ENCODE measurements at places on chromosomes 7 and 10. TPM values are rescaled to one million over a fixed set of nuclear protein-coding genes. Genes with fewer than 3 reads are reported as not detected.

The EIF5AL1 gene
- polyA plus RNA-seq: 2.4 TPM

DNA sequence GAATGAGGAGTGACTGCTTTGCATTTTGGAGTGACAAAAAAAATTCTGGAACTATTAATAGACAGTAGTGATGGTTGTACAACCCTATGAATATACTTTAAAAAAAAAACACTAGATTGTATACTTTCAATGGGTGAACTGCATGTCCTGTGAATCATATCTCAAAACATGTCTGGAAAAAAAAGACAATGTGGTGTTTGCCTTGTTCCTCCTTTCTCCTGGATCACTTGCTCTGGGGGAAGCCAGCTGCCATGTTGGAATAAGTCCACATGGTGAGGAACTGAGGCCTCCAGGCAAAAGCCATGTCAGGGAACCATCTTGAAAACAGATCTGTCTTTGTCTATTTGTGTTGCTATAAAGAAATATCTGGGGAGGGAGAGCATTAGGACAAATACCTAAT lies 39.5 kb upstream of the YAE1 start:
- no peak for DNase-seq

DNA sequence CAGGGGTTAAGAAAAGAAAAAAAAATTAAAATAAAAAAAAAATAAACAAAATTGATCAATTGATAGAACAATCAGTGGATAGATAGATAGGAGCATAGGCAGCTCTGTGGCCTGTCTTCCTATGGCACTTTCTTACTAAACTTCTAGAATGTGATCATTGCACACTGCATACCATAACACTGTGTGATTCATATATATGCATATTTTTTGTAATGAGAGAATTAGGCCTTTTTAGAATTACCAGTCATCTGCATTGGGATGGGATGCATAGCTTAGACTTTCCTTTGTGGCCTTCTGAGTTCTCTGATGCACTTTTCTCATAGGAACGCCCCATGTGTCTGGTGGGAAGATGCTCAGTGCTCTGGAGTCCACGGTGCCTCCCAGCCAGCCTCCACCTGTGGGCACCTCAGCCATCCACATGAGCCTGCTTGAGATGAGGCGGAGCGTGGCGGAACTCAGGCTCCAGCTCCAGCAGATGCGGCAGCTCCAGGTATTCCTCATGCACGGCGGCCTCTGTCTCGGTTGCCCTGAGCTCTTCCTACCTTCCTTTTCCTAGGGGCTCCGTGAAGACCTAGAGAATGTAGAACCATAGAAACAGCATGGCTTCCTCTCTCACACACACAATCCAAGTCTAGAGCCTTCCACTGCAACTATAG lies 222.5 kb downstream of the ARHGAP21 start:
- no peak for DNase-seq

- DNase-seq: no peak
Measured at GRCh38 chr10:102740229-102740628, 3.5 kb upstream of the WBP1L start.

The HYAL4 gene
- not detected for polyA plus RNA-seq

DNA sequence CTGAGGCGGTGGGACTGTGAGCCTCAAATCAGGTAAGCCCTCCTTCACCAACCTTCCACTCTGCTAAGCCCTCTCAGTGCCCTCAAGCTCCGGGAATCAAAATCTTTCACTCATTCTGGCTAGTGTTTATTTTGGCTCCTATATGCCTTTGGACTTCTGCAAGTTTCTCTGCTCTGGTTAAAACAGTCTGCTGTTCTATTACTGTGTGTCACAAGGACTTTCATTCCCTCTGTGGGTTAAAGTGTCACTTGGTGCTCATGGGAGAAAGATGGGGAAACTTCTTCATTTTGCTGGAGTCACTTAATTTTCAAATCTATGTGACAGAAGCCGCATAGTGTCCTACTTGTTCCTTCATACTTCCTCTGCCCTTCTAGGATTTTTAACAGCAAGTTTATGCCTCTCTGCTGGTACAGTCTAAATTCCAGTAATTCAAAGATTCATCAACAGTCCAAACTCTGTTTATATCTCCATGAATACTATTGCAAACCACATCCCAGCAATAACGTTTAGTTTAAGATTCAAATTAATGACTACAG lies 61.3 kb downstream of the CD36 start:
- peak; percentile 64 for DNase-seq

- no peak for DNase-seq
Measured at GRCh38 chr10:99537989-99538917, 5.5 kb downstream of the NKX2-3 start.

The FIGNL1 gene
- 20.9 TPM for polyA plus RNA-seq

The ZP3 gene
- 1.4 TPM for polyA plus RNA-seq

The TAS2R41 gene
- not detected for polyA plus RNA-seq

DNA sequence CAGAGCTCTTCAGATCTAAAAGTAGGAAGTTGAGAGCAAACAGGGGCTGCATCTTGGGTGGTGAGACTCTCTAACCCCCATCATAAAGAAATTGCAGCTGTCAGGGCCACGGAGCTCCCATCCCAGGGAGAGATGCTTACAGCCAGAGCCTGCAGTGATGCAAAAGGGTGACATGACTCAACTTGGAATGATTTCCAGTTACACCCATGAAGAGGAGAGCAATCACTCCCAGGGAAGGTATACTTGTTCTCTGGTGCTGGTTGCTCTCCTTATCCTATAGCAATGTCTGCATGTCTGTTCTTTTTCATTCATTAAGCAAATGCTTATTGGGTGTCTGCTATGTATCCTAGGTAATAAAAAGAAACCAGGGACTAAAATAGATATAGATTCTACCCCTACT lies 228.0 kb downstream of the RAB11FIP2 start:
- DNase-seq: no peak

The MYOZ1 gene
- polyA plus RNA-seq: 0.12 TPM

GRCh38 chr10:95756041-95756761 lies at the start of gene ENTPD1:
Gene ENTPD1, plus strand, starts transcription at chr10:95756163. Its CDS starts 77 bp downstream, at chr10:95756240.
- peak; percentile 41 for DNase-seq
